Thoracic aorta (tissue), 2 donors: ENCODE measurements at places on chromosomes 4 and X. TPM values are rescaled to one million over a fixed set of nuclear protein-coding genes. Genes with fewer than 3 reads are reported as not detected.

DNA sequence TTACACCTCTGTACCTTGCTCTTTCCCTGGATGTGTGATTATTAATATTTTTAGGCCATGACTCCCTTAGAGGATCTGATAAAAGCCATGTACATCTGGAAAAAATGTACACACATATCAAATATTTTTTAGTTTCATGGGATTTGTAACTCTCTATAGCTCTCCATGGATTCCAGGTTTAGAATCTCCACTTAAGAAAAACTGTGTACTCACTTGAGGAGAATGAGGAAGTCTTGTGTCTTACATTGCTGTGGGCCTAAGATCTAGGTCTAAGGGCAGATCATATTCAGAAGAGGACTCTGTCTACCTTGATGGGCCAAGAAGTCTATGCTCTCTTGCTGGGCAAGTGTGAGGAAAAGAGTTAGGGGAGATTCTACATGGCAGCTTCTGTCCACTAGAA, 98.0 kb downstream of the RRAGB start:
- DNase-seq: no peak

DNA sequence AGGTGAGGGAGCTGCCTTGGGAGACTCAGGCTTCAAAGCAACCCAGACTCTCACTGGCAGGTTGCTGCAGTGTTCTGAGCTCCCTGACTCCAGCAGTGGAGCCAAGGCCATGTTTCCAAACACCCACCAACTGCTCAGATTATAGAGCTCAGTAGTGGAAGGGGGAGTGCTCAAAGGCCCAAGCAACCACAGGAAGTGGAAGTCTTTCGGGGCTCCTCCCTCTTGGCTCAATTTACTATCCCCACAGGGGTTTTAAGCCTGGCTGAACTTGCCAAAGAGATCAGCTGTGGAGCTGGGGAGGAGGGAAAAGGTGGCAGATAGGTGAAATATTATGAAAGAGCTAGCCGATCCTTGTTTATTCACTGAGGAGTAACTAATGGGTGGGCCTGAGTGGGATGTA, 82.5 kb downstream of the HPRT1 start:
- no peak for DNase-seq

GRCh38 chr4:7206385-7206784, 14.0 kb downstream of the SORCS2 start:
- DNase-seq: peak; percentile 31

GRCh38 chr4:12965334-12965733, 518.8 kb downstream of the RAB28 start:
- no peak for DNase-seq

DNA sequence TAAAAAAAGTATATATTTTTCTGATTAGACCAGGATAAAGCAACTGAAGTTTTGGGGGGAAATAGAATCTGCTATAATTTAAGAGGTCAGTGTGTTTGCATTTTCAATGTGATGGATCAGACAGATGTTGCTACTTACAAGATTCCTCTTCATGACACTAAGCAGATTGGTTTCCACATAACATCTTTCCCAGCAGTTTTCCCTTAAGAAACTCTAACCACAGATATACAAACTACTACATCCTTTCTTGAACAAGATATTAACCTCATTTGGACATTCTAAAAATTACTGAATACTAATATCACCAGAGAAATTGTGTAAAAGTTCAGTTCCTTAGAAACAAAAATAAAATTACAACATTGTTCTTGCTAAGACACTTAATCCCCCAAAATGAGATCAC, 106.7 kb upstream of the GUCY1A1 start:
- no peak for DNase-seq

DNA sequence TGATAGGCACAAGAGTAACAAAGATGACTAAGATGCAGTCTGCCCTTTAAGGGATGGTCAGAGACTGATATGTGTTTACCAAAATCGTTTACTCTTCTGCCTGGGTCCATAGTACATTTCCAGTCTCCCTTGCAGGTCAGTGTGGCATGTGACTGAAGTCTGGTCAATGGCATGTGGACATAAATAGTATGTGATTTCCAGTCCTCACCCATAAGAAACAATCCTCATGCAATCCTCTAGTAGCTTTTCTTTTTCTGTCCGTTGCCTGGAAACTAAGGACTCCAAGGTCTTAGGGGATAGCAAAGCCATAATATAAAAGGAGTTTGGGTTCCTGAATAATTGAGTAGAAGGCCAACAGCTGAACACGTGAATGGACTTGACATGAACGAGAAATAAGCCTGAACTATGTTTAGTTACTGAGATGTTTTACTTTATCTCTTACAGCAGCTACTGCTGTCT, 1.1 kb downstream of the SLC9B2 start:
- no peak for DNase-seq

ADH6 gene
- total RNA-seq: 0.41 TPM

MMGT1 gene
- total RNA-seq: 30.3 TPM

DNA sequence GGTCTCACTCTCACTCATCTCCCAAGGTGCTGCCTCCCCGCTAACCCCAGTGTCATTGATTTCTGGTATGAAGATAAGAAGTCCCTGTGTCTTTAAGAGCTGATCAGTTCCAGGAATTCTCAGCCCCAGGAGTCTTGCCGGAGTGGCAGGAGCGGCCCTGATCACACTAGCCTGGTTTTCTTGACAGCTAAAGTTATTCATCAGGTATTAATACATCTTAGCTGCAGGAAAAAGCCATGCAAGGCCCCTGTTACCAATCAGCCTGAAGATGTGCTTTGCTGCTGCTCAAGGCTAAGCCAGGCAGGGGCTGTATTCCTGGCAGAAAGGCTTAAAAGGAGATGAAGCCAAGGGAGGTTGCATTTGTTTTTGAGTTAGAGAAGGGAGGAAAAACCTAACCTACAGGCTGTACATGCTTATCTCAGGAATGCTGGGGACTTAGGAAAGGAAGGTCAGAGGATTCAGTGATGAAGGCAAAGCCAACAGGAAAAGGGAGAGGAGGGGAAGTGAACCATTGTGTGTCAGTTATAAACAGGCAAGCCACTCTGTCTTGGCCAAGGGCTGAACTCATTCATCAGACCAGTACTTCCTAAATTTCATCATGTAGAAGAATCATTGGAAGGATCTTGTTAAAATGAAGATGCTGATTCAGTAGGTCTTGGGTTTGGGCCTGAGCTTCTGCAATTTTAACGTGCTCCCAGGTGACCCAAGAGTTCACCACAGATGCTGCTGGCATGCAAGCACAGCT, 8.6 kb downstream of the SRPX start:
- DNase-seq: no peak

DNA sequence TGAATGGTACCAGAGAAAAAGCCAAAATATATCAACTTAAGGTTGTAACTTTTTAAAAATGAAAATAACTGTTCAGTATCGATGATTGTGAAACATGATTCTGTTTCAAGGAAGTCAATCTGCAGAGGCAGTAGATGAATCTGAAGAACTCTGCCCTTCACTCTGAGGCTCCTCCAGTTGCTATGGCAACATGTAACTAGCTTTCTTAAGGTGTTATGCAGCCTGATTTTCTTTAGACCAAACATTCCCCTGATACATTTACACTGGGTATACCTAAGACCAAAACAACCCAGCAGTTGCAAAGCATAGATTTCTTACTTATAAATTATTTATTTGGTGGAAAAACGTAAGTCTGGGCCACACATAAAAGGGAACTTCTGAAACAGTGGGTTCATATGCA, 133.6 kb upstream of the RASGEF1B start:
- no peak for DNase-seq

IGSF1 gene
- 1.2 TPM for total RNA-seq

DNA sequence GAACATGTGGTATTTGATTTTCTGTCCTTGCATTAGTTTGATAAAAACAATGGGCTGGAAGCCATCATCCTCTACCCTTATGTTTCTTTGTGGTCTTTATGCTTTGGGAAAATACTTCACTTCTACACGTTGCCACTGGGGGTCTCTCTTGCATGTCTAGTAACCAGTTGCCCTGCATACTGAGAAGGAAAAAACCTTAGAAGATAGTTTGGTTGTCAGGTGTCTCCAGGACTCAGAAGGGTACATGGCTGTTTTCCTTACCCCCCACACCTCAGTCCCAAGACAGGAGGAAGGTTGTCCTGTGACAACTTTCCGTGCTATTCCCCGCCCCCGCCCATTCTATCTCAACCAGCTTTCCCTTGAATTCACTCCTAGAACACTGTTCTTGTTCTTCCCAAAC, 62.1 kb upstream of the LANCL3 start:
- no peak for DNase-seq

DNA sequence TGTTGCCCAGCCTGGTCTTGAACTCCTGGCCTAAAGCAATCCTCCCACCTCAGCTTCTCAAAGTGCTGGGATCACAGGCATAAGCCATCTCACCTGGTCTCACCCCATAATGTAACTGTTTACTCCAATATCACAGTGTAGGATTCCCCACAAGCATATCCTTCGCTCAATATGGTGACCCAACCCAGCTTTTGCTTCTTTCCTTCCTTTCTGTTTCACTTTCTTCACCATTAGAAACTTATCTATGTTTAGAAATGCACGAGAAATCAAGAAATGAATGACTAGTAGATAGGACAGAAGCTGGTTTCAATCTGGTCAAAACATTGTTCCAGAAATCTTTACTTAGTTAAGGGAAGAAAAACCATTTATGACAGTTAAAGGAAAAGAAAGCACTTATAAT, 18.9 kb downstream of the TSPAN5 start:
- DNase-seq: no peak

DNA sequence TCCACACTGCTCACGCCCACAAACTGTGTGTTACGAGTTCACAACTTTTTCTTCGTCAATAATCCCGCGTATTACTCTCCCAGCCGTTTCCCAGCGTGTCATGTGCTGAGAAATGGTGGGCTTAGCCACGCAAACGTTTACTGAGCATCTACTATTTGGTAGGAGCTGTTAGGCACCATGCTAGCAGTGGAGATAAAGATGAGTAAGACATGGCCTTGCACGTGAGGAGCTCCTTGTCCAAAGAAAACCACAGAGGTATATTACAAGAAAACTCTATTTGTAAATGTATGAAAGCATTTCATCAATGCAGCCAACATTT, 821 bp upstream of the TMEM128 start:
- DNase-seq: no peak

DNA sequence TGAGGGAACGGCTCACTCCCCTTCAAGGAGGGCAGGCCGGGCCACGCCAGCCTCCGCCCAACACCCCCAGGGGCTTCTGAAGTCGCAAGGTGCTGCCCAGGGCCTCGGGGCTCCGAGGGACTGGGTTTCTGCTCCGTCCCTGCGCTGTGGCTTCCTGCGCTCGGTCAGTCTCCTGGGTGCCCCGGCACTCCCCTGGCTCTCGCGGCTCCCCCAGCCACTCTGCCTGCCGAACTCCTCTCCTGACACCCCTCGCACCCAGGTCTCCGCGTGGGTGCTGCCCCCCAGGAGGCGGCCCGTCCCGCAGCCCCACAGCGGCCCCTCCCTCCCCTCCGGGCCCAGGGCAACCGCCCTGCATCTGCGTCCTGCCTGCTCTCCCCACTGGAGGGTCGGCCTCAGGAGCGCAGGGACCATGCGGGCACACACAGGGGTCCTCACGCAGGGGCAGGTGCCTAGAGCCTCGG, 151.9 kb downstream of the AFAP1 start:
- no peak for DNase-seq

GRCh38 chr4:53040459-53040815, 178.3 kb downstream of the RASL11B start:
- no peak for DNase-seq

DNA sequence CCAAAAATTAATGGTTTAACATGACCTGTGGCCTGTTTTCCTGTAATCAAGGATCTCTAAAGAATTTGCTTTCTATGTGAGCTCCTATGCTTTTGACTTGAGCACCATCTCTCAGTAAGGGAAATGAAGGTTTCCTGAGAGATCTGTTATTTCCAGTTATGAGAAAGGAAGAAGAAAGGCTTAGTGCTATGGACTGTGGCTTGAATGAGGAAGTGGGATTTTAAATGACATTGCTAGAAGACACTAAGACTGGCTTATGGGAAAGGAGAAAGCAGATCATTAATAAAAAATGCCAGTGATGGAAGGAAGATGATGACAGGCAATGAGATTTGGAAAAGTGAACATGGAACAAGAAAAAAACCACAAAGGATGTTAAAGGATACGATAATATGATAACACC, 285.4 kb downstream of the OPHN1 start:
- no peak for DNase-seq

GRCh38 chr4:40325406-40326019, 9.6 kb upstream of the CHRNA9 start:
- DNase-seq: no peak

CLDN34 gene
- total RNA-seq: not detected

GRCh38 chr4:55409468-55410171, 13.9 kb downstream of the TMEM165 start:
- DNase-seq: peak; percentile 9

GRCh38 chr4:82797405-82798111, 1.0 kb downstream of the SCD5 start:
- no peak for DNase-seq

GRCh38 chr4:89365776-89366175, 58.2 kb upstream of the GPRIN3 start:
- DNase-seq: no peak

DNA sequence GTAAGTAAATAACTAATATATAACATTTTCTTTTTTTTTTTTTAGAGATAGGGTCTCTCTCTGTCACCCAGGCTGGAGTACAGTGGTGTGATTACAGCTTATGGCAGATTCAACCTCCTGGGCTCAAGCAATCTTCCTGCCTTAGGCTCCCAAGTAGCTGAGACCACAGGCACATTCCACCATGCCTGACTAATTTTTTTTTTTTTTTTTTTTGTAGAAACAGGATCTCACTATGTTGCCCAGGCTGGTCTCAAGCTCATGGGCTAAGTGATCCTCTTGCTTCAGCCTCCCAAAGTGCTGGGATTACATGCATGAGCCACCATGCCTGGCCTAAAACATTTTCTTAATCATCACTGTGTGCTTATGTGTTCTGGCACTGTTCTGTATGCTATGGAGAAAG, 32.8 kb downstream of the MGARP start:
- no peak for DNase-seq
